ENCODE measurements at places on chromosomes 4 and X. TPM values are rescaled to one million over a fixed set of nuclear protein-coding genes. Genes with fewer than 3 reads are reported as not detected.
A peak's percentile ranks its signal among the peaks of the same experiment; 100 is the strongest.

The CCSER1 gene
- total RNA-seq = 2.2 TPM

GRCh38 chr4:37604461-37604860 lies 81.7 kb downstream of the RELL1 start:
- DNase-seq = peak; percentile 50

DNA sequence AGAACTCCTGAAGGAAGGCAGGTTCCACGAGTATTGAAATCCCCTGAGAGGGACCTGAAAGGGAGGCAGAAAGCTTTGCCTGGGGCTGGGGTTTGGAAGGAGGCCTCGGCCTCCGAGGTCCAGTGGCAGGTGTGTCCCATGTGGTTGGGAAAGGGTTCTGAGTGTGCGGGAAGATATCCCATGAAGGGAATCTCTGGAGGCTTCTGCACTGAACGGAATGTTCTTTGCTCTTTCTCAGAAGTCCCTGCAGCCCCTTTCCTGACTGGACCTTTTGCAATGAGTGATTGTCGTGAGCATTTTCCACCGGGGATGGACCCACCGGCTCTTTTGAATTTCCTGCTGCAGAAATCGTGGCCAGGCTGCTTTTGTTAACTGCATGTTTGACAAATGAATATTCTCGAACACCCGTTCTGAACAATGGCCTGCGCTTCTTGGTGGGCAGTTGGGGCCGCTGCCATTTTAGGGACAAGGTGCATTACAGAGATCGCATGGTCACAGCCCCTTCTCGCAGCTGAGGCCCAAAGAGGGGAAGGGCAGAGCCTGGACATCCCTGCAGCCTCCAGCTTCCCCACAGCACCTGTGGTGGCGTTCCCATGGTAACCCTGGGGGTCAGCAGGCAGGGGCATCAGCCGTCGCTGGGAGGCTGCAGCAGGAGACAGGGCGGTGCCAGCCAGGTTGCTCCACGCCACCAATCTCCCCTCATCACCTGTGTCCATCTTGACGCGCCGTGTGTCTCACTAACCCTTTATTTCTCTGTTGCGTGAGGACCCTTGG lies 18.3 kb upstream of the HTRA3 start:
- no peak for DNase-seq

DNA sequence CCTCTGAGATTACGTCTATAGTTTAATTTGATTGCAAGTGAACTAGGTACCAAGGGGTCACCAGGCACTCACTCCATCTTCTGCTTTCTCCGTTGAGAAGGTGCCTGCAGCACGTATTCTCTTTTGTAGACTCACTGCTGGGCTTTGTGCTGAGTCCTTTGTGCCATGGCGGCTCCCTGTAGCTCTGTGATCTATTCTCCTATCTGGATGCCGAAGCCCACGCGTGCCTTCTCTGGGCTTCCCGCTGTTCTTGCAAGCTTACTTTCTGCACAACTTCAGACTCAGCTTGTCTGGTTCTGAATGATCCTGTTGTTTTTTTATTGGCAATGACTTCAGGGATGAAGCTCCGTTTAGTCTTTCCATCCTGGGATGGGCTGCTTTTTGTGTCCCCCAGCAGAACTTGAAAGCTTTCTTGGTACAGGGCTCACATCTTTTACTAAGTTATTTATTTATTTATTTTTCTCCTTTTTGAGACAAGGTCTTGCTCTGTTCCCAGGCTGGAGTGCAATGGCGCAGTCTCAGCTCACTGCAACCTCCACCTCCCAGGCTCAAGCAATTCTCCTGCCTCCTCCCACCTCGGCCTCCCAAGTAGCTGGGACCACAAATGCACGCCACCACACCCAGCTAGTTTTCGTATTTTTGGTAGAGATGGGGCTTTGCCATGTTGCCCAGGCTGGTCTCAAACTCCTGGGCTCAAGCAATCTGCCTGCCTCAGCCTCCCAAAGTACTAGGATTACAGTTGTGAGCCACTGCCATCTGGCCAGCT lies 100.9 kb upstream of the NKX1-1 start:
- DNase-seq = no peak

GRCh38 chrX:18889346-18890048 lies 94.4 kb downstream of the PHKA2 start:
- no peak for DNase-seq

DNA sequence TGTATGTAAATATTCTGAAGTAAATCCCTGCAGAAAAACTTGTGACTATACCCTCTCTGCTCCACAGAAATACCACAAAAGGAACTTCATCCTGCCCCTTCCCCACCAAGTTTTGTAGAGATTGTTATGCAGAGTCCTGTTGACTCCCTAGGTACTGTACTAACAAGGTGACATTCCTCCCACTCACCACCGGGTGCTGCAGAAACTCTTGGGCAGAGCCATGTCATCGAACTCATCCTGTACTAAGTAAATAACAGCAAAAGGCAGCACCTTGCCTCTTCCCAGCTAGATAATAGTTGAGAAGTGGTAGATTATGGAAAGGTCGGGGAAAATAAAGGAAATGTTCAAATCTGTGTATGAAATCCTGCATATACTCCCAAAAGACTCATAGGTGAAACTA lies 233.3 kb downstream of the STPG2 start:
- DNase-seq = no peak
